ENCODE measurements at places on chromosomes 2 and 18.

DNA sequence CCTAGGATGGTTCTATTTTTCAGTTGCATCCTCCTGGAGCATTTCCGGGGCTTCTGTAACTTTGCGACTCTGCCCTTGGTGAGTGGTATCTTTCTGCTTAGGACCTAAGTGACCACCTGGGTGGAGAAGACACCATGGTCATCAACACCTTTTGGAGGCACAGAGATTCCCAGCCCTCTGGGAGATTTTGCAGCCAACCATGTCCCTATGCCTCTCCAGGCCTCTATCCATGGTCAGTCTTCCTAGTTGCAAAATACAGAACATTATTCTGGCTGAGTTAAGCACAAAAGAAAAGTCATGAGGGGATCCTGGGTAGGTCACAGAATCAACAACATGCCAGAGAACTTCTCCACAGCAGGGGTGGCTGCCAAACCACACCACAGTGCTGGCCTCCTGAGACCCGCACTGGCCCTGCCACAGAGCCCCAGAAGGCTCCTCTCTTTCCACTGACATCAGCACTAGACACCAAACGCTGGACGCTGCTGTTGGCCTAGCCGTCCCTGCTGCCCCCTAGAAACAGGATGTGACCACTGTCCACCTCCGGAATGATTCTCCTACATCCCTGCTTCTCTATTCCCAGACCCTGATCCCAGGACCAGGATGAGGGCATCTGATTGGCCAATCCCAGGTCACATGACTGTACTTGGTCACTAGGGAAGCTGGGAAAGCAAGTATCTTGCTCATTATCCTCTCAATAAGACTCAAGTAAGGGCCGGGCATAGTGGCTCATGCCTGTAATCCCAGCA lies 47.7 kb downstream of the SMAD7 start:
- DNase-seq, result peak; percentile 12

DNA sequence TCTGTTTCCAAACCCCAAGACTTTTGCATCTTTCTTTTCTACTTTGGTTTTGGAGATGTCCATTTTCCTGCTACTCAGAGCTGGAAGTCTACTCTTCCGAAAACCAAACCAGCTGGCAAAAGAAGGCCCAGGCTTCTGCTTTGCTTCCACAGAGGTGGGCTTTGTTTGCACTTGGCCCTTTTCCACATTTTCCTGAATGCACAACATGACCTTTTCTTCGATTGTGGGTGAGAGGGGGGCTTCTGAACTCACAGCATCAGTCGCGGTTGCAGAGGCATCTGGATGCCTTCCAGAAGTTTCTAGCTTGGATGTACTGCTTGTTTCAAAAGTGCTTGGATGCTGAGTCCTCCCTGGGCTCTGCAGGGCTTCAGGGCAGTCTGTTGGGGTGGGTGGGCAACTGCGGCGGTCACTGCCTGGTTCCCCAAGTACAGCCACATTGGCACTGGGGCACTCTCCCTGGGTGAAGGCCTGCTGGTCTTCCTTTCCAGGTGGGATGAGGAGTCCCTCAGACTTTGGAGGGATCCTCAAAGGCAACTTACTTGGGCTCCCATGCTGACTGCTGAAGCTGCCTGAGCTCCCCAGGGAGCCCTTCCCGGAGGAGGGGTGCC lies 112.3 kb upstream of the LYPD1 start:
- no peak for DNase-seq

GRCh38 chr18:43482600-43482999 lies 205.3 kb upstream of the SYT4 start:
- no peak for DNase-seq

- DNase-seq, result peak; percentile 94
Observed at GRCh38 chr2:43186679-43187374, 39.6 kb downstream of the ZFP36L2 start.

GRCh38 chr2:145091967-145092366 lies 572.0 kb upstream of the ZEB2 start:
- DNase-seq, result no peak

- DNase-seq, result no peak
Observed at GRCh38 chr18:80244956-80245730, 2.2 kb downstream of the PARD6G start.

DNA sequence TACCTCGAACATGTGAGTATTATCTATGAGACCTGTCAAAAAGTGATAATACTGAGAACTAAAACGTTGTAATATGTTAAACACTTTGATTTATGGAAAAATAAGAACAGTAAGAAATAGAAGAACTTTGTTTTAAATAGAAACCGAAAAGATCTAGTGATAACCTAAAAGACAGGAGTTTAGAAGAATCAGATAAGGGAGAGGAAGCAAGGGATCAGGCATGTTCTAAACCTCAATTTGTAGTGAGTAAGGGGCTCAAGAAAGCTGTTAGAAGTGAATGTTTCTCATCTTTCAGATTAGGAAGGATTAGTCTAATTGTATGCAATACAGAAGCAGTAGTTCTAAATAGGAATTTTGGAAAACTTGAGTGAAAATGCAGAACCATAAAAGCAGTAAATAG lies 168.7 kb upstream of the MYO3B start:
- DNase-seq, result no peak

GRCh38 chr2:15251753-15252152 lies 309.4 kb downstream of the NBAS start:
- DNase-seq, result no peak

DNA sequence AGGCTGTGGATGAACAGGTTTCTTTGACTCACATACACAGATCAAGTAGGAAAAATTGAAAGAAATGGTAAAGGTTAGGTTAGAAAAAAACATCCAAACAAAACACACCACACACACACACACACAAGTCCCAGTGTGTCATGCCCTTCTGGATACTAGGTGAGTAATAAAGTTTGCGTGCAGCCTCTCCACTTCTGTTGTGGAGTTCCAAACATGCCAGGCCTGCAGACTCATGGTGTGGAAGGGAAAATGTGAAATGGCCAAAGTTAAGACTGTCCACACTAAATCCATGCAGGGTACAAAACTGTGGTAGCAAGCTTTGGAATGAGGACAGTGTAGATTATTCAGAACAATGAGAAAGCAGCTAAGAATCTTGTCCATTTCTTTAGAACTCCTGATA lies 114.6 kb downstream of the IKZF2 start:
- DNase-seq, result no peak

DNA sequence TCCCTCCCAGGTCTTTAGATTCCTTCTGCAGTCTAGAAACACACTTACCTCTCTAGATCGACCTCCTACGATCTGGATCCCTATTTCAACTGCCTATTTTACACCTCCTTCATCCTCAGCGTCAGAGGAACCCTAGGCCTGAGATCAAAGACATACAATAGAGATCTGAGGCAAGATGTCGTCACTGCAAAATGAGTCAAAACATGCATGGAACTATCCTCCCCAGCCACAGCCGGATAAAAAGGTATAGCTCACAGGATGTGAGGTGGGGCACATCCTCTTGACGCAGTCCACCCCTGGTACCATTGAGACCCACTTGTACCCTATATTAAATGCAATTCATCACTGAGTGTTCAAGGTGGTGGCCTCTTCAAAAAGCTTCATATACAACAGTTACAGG lies 63.7 kb upstream of the DNAJC10 start:
- DNase-seq, result no peak

GRCh38 chr18:23337599-23338444 lies 115.3 kb upstream of the RIOK3 start:
- peak; percentile 39 for DNase-seq

DNA sequence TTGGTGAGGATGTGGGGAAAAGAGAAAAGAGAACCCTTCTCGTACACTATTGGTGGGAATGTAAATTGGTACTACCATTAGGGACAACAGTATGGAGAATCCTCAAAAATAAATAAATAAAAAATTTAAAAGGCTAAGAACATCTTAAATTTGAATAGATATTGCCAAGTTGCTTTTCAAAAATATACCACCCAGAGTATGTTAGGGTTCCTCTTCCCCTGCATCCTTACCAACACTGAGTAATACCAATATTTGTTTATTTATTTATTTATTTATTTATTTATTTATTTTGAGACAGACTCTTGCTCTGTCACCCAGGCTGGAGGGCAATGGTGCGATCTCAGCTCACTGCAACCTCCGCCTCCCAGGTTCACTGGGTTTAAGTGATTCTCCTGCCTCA lies 5.5 kb upstream of the NRBP1 start:
- no peak for DNase-seq

- no peak for DNase-seq
Observed at GRCh38 chr2:127324635-127325034, 30.7 kb upstream of the ERCC3 start.

GRCh38 chr2:20421988-20422370 lies 24.9 kb upstream of the RHOB start:
- DNase-seq, result no peak
